ENCODE measurements at places on chromosomes 5 and 9.

- DNase-seq = no peak
Measured at GRCh38 chr5:79396265-79396664, 117.7 kb downstream of the HOMER1 start.

DNA sequence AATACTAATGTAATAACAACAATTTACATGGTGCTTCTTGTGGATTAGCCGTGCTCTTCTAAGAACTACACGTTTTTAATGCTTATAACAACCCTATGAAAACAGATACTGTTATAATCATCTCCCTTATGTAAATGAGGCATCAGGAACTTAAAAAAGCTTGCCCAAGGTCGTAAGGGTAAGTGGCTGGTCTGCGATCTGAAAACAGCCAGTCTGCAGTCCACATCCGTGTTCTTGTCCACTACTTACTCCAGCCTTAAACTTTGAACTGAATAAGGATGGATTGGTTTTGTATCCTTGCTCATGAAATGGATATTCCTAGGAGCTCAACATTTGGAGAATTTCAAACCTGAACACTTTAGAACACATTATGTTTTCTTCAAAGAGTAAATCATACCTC lies 26.7 kb downstream of the PAM start:
- no peak for DNase-seq

- no peak for DNase-seq
Measured at GRCh38 chr9:133195029-133195428, 14.0 kb downstream of the OBP2B start.

DNA sequence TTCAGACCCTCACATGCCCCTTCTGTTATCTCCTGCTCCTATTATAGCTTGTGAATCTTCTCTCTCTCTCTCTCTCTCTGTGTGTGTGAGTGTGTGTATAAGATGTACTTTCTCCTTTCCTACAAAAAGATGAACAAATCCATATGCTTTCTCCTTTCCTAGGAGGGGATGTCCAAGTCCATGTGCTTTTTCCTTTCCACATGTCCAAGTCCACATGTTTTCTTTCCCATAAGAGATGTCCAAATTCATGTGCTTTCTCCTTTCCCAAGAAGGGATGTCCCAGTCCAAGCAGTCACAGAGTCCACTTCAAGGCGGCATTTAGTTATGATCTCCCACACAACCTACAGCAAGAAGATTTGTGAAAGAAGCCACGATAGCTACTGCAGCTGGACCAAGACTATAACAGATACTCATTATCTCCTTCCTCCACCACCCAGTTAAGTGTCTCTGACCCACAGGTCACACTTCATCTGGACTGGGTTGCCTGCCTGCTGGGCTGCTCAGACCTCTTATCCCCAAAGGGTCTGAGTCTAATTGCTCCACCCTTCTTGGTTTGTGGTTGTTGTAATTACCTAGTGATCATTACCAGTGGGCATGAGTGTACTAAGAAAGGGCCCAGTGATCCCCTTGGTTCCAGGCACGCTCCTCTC lies 18.4 kb upstream of the FOXI1 start:
- no peak for DNase-seq

DNA sequence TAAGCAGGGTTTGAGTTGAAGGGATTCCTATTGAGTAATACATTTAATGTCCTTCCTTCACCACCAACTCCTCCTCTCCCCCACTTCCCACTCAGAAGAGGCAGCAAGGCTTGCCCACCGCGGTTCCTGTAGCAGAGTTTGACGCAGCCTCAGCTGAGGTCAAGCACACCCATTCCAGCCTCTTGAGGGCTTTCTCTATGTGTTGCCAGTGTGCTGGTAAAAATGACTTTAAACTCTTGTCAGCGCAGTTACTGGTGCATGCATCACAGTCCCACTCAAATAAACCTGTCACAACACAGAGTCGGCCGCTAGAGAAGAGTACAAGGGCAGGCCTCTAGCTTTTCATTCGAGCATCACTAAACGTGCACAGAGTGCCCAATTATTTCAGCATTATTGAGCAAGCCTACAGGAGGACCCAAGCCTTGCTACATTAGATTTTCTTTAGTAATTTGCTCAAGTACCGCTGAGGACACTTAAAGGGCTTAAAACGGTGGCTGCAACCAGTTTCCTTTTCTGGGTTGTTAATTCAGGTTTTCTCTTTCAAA lies 79.6 kb downstream of the TLE4 start:
- DNase-seq = no peak

DNA sequence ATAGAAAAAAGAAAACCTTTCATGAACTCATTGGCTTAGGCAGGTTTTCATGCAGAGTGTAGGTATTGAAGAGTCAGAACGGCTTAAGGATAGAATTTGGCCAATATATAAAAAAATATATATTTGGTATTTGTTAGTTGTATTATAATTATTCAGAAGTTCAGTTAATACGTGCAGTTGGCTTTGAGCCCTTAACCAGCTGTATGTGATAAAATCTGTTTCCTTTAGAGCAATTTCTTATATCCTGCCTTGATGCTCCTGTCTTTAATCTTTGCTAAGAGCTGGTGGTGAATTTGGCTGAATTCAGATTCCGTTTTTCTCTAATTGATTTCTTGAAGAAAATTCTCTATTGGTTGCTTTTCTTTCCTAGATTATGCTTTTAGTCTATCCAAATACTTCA lies 3.7 kb downstream of the ANXA1 start:
- DNase-seq = no peak

DNA sequence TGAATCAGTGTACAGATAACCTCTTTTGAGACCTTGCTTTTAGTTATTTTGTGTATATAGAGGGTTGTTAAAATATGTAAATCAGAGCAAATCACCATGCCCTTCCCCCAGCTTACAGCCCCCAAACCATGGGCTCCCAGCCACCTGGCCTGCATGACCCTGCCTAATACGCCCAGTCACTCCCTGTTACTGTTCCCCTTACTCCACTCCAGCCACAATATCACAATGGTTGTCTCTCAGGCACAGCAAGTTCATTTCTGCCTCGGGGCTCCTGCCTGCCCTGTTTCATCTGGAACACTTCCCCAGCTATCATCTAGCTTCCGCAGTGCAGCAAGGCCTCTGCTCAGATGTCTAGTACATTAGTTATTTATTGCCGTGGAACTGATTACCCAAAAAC lies 5.0 kb upstream of the CARD19 start:
- DNase-seq = peak; percentile 44

DNA sequence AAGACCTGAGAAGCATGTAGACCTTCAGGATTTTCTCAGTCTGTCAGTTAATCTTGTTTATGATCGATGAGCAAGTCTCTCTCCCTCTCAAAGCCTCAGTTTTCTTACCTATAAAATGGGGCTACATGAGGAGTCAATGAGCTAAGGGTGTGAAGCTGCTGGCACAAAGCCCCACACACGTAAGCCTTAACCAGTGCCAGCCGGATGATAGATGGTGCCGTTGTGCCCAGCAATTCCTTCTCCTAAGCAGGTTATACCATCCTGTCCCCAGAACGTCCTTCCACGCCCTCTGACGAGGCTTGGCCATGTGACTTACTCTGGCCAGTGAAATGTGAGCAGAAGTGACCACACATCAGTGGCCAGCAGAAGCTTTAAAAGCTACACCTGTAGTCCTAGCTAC lies 179.0 kb downstream of the C9orf50 start:
- no peak for DNase-seq

DNA sequence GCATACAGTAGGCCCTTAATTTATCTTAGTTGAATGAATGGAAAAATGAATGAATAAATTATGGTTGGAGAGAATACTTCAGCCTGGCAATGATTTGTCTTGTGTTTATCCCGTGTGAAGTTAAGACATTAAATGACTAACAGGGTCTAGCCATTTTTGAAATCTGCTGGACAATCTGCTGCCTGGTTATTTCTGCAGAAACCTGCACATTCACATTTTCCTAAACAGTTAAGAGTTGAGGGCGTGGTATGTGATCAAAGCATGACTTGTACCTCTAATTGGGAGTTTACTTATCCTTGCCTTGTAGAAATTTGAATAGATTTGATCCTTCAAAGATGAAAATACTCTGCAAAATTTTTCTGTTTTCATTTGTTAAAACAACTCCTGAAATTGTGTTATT lies 34.6 kb upstream of the NDFIP1 start:
- no peak for DNase-seq

DNA sequence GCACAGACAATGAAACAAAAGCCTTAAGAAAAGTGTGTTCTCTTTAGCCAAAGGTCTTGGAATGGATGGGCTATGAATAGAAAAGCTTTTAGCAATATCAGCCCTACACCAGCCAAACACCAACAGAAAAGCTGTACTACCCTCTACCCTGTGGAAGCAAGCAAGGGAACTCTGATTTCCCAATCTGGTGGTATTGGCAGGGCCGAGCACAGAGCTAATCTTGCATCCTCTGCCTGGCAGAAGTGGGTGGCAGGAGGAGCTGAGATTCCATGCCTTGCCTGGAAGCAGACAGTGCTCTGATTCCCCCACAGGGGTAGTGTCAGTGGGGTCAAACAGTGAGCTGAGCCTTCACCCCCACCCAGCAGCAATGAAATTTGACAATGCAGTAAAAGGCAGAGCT lies 29.6 kb upstream of the ZNF782 start:
- no peak for DNase-seq

DNA sequence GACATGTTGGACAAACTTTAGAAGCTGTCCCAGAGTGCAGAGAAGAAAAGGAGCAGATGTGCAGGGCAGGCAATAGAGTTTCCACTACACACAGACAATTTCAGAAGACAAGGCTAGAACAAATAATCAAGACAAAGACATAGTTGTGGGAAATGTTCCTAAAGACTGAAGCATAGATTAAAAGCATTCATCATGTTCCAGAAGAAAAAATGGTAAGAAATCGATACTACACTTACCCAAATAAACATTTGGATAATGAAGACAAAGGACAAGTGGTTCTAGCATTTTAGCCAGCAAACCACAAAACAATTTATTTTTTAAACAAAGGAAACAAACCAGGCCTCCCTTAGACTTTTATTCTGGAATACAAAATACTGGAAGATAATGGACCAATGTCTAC lies 97.9 kb downstream of the FSTL4 start:
- DNase-seq = no peak

GRCh38 chr5:74541381-74541781 lies 99.1 kb downstream of the ENC1 start:
- no peak for DNase-seq

DNA sequence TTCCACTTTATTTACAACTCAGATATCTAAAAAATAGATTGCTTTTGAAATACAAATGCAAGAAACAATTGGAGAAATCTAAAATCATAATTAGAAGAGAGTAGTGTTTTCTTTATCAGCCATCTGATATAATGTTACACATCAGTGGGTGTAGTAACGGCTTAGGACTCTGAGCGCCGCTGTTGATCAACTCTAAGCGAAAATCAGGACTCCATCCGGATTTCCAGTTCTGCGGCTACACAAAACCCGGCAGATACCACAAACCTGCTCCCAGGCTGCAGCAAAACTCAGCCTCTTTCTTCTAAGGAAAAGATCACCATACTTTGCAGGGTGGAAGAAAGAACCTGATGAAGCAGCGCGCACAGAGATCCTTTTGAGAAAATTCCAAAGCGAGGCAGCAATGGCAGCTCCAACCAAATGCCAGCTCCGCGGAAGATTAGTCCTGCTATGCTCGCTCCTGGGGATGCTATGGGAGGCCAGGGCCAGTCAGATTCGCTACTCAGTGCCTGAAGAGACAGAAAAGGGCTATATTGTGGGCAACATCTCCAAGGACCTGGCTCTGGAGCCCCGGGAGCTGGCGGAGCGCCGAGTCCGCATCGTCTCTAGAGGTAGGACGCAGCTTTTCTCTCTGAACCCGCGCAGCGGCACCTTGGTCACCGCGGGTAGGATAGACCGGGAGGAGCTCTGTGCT lies at the start of gene PCDHGA9:
Gene PCDHGA9, plus strand, starts transcription at position 226 of the 691 bp plus-strand sequence. Its CDS starts 175 bp downstream, at position 401.
- no peak for DNase-seq

GRCh38 chr5:170314541-170315095 lies 17.0 kb upstream of the LCP2 start:
- no peak for DNase-seq

DNA sequence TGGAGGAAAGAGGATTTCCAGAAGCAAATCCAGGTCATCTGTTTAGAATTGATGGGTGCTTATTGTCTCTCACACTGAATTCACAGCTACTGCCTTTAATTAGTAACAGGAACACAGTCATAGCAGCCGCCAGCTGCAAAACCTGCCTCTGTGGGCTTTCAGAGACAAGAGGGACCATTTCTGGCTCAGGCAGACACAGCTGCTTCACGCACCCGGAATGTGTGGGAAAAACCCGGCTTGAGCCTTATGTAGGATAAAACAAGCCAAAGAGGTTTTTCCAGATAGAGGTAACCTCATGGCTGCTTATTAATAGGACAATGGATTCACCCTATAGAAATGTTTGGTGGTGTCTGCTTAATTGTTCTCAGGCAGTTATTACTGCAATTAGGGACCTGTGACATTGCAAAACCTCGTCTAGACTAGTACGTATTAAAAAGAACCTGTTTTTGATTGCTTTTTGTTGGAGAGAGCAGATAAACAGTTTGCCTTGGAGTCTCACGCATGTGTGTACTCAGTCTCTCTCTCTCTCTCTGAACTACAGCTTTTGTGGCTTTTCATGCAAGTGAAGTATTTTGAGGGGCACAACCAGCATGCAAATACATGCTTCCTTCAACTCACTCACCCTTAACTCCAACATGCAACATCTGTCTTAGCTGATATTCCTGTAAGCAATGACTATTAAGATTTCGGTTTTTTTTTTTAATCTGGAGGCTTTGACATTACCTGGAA lies 302.7 kb downstream of the PLK2 start:
- no peak for DNase-seq

GRCh38 chr5:53089481-53089991 lies 20.0 kb downstream of the MOCS2 start:
- no peak for DNase-seq

- DNase-seq = peak; percentile 21
Measured at GRCh38 chr5:178467568-178468195, 122.5 kb downstream of the COL23A1 start.

DNA sequence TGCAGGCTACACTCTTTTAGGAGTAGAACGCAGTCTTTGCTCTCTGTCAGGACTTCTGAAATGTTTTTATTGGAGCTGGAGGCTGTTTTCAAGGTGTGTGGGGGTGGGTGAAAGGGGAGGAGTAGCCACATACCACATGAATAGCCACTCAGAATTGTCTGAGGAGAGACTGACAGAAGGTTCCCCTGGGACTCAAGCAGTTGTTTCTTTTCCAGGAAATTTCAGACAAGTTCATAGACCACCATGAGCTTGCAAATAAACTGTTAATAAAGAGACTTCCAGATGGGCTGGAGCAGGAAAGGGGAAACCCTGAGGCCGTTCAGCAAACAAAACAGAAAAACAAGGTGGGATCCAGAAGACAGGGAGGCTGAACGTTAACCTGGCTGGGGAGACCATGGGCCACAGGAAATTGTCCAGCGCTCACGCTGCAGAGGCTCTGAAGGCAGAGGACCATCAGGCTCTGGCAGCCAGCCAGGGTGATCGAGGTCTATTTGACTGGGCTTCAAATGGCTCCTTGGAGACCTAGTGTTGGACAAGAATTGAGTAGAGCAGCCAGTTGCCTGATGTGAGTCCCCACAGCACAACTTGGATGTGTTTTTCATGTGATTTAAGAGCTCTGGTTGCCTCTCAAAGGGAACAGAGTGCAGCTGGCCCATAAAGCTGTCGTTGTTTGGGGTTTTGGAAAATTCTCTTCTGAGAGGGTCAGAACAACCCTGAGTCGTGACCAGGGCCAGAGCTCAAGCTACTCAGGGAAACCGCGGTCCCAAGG lies 159.2 kb upstream of the RAI14 start:
- DNase-seq = no peak
